ENCODE measurements at places on chromosomes 6 and 20. TPM values are rescaled to one million over a fixed set of nuclear protein-coding genes. Genes with fewer than 3 reads are reported as not detected.

- DNase-seq: no peak
- no peak overlapping the region for H3K27ac ChIP-seq
- no peaks in the 10 kb centered on the region for H3K36me3 ChIP-seq
- no peaks in the 10 kb centered on the region for H3K4me1 ChIP-seq
- H3K27me3 ChIP-seq: no peaks in the 10 kb centered on the region
Measured at GRCh38 chr20:44765701-44766347, 20.2 kb downstream of the KCNK15 start.

- H3K27me3 ChIP-seq: no peaks in the 10 kb centered on the region
- DNase-seq: no peak
- H3K4me1 ChIP-seq: peaks cover 2% of the 10 kb centered on the region
- peak overlapping the region; percentile 77 for H3K27ac ChIP-seq
Measured at GRCh38 chr6:160102956-160103824, 18.4 kb upstream of the SLC22A1 start.

GRCh38 chr20:46552460-46553420 lies 2.3 kb upstream of the OCSTAMP start:
- H3K27ac ChIP-seq: no peak overlapping the region
- H3K36me3 ChIP-seq: no peaks in the 10 kb centered on the region
- H3K27me3 ChIP-seq: no peaks in the 10 kb centered on the region
- DNase-seq: no peak

DNA sequence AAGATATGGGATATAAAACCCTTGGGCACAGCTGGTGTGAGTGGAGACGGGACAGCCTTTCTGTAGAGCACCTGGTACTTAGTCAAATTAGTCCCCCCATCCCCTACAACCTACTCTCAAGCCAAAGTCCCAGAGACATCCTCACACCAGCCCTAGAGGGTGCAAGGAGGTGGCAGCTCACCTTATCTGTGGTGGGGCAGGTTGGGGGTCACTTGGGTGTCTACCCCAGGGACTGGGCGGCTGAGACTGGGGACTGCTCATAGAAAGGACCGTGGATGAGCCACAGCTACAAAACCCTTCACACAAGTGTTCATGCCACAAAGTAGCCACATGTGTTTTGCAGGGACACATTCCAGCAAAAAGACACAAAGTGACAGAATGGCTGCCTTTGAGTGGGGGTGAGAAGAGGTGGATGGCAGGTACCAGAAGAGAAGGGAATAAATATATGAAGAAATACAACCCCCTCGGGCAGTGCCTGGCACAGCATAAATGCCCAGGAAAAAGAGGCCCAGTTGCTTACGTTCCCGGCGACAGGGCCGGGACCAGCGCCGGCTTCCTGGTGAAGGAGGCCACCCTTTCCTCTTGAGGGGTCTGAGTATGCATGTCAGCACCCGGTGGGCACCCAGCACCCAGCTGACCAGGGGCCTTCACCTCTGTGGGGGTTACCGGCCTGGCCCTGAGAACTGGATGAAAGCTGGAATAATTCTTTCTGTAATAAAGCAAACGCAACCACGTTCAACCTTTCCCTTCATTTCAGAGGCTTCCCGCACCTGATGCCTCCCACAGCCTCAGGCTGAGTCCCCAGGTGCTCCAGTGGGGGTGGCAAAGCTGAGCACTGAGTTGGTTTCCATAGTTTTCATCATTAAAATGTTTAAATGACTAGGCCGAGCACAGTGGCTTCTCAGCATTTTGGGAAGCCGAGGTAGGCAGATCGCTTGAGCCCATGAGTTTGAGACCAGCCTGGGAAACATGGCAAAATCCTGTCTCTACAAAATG lies 14.4 kb upstream of the CEBPB start:
- DNase-seq: no peak
- H3K36me3 ChIP-seq: no peaks in the 10 kb centered on the region
- no peaks in the 10 kb centered on the region for H3K27me3 ChIP-seq
- no peak overlapping the region for H3K4me3 ChIP-seq

DNA sequence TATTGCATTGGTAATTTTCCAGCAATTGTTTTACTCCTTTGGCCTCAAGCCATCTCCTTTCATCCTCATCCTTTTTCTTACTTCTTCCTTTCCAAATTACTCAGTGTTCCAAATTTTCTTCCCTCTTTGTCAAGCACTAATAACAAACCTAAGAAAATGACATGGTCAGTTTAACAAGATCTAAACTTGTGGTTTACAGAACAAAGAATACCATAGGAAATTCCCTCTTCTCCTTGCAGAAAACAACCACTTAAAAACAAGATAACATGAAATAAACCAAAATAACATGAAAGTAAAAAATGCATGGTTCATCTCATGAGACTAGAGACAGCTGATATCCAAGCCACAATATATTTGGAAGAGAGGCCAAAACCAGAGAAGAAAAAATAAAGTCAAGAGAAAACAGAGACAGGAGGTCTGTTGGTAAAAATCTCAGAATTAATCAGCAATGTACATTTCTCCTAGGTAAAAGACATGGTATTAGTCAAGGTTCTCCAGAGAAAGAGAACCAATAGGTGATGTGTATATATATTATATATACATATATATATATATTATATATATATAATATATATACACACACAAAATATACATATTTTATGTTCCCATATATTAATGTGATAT lies 51.0 kb upstream of the SENP6 start:
- H3K4me3 ChIP-seq: no peak overlapping the region
- no peak for DNase-seq
- no peaks in the 10 kb centered on the region for H3K4me1 ChIP-seq
- no peaks in the 10 kb centered on the region for H3K27me3 ChIP-seq

DNA sequence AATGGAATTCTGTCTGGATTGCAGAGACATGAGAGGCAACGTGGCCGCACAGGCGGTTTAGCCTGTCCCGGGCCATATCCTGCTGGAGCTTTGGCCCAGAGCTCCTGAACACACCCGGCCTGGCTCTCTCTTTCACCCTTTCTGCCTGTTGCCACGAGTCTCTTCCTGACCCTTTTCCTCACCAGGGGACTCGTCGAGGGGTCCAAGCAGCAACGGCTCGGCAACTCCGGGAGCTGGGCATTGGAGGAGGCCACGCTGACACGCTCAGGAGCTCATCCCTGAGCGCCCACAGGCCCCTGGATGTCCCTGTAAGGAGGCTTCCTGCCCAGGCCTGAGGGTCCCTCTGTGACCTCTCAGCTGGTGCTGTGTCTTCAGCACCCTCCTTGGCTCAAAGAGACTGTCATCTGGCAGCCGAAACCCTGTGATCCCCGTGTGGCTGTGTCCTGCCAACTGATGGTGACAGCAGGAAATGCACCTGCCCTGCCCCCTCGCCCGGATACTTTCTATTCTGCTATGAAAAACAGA lies 103.8 kb downstream of the RNASET2 start:
- no peaks in the 10 kb centered on the region for H3K36me3 ChIP-seq
- H3K4me1 ChIP-seq: no peaks in the 10 kb centered on the region
- no peaks in the 10 kb centered on the region for H3K27me3 ChIP-seq
- DNase-seq: no peak
- no peak overlapping the region for H3K4me3 ChIP-seq

- H3K36me3 ChIP-seq: no peaks in the 10 kb centered on the region
- no peaks in the 10 kb centered on the region for H3K4me1 ChIP-seq
- H3K27ac ChIP-seq: no peak overlapping the region
- DNase-seq: no peak
- no peak overlapping the region for H3K4me3 ChIP-seq
Measured at GRCh38 chr6:70604254-70604653, 37.5 kb downstream of the SDHAF4 start.

DNA sequence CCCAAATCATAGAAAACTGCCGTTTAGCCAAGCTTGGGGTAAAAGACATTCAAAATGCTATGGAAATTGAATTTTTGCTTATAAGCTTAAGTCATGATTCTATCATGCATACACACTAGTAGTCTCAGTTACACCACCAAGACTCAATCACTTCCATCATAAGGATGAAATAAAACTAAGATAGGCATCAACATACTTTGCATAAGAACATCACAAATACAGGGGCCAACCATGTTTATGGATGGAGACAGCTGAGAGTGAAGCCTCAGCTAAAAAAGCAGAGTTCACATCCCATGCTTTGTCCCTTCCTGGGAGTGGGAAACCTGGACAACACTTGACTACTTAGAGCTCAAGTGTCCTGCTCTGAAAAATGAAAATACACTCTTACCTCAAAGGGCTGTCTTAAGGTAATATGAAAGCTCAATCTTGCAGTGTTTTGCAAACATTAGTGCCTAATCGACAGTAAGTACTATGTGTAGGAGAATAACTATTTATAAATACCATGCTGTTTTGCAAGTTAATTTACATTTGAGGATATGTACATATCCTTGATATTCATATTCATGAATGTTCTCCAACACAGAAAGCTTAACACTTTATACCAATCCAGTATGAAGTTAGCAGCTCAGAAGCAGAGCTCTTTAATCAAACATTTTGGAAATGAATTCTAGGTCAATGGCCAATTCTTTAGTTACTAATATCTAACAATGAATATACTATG lies 32.0 kb upstream of the SMIM28 start:
- H3K4me1 ChIP-seq: no peaks in the 10 kb centered on the region
- H3K36me3 ChIP-seq: no peaks in the 10 kb centered on the region
- H3K27ac ChIP-seq: no peak overlapping the region
- no peaks in the 10 kb centered on the region for H3K27me3 ChIP-seq

- no peaks in the 10 kb centered on the region for H3K4me1 ChIP-seq
- H3K36me3 ChIP-seq: no peaks in the 10 kb centered on the region
- H3K27me3 ChIP-seq: no peaks in the 10 kb centered on the region
- DNase-seq: no peak
Measured at GRCh38 chr6:31042806-31043205, 32.5 kb downstream of the MUC22 start.

DNA sequence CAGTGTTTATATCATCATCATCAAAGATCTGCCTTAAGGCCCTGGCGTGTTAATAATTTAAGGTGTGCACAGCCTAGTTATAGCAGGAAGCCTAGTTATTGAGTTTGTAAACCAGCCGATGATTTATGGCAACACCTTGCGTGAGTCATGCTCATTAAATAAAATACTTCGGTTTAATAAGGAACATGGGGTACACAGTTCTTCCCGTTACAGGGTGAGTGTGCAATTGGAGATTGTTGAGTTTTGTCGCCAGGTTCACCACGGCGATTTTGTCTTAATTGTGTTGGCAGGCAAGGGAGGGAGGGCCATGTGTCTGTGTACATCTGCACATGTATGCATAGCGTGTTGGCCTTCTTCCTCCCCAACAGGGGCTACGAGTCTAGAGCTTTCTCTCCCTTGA lies 104.0 kb downstream of the TFAP2A start:
- no peaks in the 10 kb centered on the region for H3K36me3 ChIP-seq
- H3K4me3 ChIP-seq: no peak overlapping the region
- no peak overlapping the region for H3K27ac ChIP-seq
- no peaks in the 10 kb centered on the region for H3K27me3 ChIP-seq
- no peak for DNase-seq

- no peaks in the 10 kb centered on the region for H3K27me3 ChIP-seq
- DNase-seq: no peak
- H3K36me3 ChIP-seq: no peaks in the 10 kb centered on the region
- no peak overlapping the region for H3K4me3 ChIP-seq
Measured at GRCh38 chr6:157025437-157025836, 248.3 kb downstream of the ARID1B start.

DNA sequence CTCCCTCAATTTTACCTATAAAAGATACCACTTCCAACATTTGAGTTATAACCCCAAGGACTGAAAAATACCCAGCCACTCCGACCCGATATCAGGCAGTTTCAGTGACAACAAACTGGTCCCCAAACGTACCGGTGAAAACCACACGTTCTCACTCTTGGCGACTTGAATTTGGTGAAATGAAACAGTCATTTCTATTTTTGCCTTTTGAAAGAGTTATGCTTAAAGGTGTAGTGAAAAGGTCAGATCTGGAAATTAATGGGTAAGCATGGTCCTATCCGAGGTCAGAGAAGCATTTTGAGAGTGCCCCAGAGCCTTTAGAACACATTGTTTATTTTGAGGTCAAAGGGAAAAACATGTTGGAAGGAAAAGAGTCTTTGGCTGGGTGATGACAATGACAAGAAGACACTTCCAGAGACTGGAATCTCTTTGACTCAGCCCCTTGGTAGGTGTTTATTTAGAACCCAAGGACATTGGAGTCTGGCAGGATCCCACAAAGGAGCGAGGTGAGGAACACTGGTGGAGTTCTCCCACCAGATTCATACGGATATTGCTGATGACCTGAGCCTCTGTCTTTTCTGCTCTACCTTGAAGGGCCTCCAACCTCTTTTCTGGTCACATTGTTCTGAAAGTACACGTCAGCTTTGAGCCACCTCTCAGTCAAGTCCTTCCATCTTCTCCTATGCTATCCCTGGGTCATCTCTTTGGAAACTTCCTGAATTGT lies 235.0 kb downstream of the GMPR start:
- peaks cover 10% of the 10 kb centered on the region for H3K4me1 ChIP-seq
- no peak overlapping the region for H3K4me3 ChIP-seq
- H3K36me3 ChIP-seq: peaks cover 2% of the 10 kb centered on the region
- no peak overlapping the region for H3K27ac ChIP-seq

GRCh38 chr20:50916257-50916656 lies 15.0 kb downstream of the ADNP start:
- H3K27me3 ChIP-seq: no peaks in the 10 kb centered on the region
- no peak for DNase-seq
- H3K4me3 ChIP-seq: no peak overlapping the region
- H3K27ac ChIP-seq: no peak overlapping the region
- H3K36me3 ChIP-seq: no peaks in the 10 kb centered on the region
- peaks cover 3% of the 10 kb centered on the region for H3K4me1 ChIP-seq

GRCh38 chr20:37904008-37904642 lies 1.2 kb downstream of the VSTM2L start:
- no peaks in the 10 kb centered on the region for H3K4me1 ChIP-seq
- no peaks in the 10 kb centered on the region for H3K27me3 ChIP-seq
- H3K36me3 ChIP-seq: no peaks in the 10 kb centered on the region
- H3K4me3 ChIP-seq: no peak overlapping the region
- DNase-seq: no peak

GRCh38 chr20:20466341-20466879 lies 98.5 kb downstream of the INSM1 start:
- no peaks in the 10 kb centered on the region for H3K4me1 ChIP-seq
- no peak overlapping the region for H3K27ac ChIP-seq
- H3K4me3 ChIP-seq: no peak overlapping the region
- no peaks in the 10 kb centered on the region for H3K27me3 ChIP-seq

- H3K27ac ChIP-seq: no peak overlapping the region
- H3K36me3 ChIP-seq: no peaks in the 10 kb centered on the region
- no peak overlapping the region for H3K4me3 ChIP-seq
- no peaks in the 10 kb centered on the region for H3K27me3 ChIP-seq
- DNase-seq: no peak
- H3K4me1 ChIP-seq: no peaks in the 10 kb centered on the region
Measured at GRCh38 chr6:166939345-166939744, 17.0 kb downstream of the RNASET2 start.

PROKR2 gene
- not detected for total RNA-seq

TMEM151B gene
- total RNA-seq: not detected

LPIN3 gene
- total RNA-seq: 21.4 TPM

HLA-DMB gene
- total RNA-seq: 73.1 TPM

PI16 gene
- 383 TPM for total RNA-seq

LY6G6C gene
- total RNA-seq: not detected

TRIM10 gene
- 0.12 TPM for total RNA-seq

TSPO2 gene
- total RNA-seq: not detected

SLC17A3 gene
- not detected for total RNA-seq

LAMA2 gene
- 40.9 TPM for total RNA-seq

Measured in aorta (tissue), 5 donors.